ENCODE measurements at places on chromosomes 5 and 9.

DNA sequence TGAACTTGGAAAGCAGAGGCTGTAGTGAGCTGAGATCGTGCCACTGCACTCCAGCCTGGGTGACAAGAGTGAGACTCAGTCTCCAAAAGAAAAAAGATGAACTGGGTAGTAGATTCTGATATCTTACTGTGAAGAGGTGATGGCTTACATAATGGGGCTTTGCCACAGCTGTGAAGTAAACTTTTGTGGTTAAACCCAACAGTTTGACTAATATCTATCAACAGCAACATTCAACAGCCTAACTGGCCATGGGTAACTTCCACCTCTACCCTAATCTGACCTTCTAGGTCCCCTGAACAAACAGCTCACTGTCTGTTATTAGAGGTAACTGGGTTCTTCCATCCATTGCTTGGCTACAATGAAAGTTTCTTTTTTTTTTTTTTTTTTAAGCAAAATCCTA is 52.1 kb downstream of the TLE1 start:
- no peak for DNase-seq

- no peak for DNase-seq
Measured at GRCh38 chr9:129220771-129221170, 42.7 kb upstream of the IER5L start.

GRCh38 chr5:50564079-50564478 is 102.4 kb upstream of the PARP8 start:
- DNase-seq, result no peak

DNA sequence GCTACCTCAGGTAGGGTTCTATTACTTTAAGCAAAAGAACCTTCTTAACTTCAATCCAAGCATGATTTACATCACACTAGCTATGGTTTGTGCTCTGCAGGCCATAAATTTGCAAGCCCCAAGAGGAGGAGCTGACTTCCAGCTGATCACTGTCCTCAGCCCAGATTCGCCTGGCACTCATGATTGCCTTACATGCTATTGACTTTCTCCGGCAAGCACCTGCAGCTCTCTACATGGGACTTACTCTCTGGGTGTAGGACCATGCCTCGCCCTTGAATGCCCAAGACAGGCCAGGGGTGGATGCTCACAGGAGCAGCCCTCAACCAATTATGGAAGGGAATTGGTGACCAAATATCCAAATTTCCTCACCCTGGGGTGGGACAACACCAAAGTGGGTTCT is 99.8 kb downstream of the ESM1 start:
- no peak for DNase-seq

- DNase-seq, result no peak
Measured at GRCh38 chr5:122368510-122369251, 56.6 kb downstream of the SNCAIP start.

DNA sequence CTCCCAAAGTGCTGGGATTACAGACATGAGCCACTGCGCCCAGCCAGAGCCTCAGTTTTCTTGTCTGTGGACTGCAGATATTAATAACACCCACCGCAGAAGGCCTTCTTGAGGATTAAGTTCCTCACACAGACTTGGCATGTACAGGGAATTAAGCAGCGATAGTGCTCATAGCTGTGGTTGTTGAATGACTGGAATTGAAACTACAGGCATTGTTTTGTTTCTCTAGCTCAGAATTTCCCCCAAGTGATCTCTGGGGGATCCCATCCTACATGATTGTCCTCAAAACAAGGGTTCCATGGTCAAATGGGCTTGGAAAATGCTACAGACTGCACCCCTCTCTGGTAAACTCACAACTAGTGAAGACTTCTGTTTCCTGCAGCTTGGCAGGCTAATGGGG is 44.2 kb upstream of the TDRD7 start:
- no peak for DNase-seq

DNA sequence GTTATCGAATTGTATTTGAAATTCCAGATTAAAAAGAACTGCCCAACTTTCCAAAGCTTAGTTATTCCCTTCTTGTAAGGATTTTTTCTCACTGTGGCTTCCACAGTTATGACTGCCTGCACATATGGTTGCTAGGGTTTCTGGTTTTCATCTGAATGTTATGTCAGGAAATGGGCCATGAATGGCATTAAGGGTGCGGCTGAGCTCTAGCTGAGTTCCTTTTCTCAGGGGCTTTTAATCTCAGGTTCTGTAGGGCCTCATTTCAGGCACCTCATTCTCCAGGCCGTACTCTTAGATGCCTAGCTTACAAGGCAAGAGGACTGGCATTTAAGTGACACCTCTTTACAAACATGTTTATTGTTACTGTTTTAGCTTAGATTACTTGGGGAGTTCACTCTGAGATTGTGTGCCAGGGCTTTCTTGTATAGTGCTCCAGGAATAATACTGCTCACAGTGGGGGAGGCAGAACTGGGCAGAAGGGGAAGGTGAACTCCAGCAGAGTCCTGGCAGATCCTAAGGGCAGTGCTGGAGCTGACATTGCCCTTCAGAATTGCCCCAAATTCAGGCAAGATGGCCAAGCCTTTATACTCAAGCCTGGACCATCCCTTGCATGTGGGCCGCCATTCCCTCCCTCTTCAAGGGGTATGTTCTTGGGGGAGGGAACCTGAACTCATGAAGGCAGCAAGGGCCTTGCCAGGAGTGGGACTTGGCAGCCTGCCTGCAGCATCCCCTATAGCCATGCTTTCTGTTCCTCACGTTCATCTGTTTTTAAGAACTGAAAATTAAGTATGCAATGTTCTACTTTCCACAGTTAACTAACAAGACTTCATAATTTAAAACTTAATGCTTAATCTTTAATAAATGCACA is 111.5 kb downstream of the KDM4C start:
- DNase-seq, result no peak

DNA sequence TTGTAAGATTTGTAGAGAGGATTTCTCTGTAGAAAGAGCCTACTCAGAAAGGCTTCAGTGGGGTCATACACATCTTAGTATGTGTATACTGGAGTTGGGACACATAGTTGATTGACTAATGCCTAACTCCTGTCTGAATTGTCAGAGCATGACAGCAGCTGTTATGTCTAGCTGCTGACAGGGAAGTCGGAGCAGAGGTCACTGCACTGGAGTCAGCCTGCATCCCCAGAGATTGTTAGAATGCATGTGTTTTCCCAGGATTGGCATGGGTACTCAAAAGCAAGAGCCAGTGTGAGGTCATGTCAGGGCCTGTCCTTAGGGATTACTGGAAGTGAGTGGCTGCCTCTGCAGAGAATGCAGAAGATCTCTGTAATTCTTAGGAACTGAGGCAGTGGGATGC is 82.7 kb downstream of the ITGA1 start:
- no peak for DNase-seq

GRCh38 chr9:13552606-13553215 is 273.2 kb upstream of the MPDZ start:
- DNase-seq, result no peak

DNA sequence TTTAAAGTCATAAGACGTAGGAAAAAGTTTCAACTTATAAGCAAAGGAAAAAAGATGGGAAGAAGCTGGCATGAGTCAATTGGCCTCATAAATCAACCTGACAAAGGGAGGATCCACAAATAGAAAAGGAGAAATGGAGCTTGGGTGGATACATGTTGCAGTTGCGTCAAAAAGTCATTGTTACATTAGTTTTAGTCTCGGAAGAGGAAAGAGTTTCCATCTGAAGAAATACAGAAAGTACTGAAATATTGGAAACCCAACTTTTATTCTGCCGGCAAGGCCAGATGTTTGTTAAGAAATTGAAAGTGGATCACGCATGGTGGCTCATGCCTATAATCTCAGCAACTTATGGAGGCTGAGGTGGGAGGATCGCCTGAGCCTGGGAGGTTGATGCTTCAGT is 11.3 kb upstream of the TIMD4 start:
- no peak for DNase-seq

GRCh38 chr9:38016375-38017135 is 52.5 kb downstream of the SHB start:
- no peak for DNase-seq

GRCh38 chr5:75571547-75571946 is 39.7 kb upstream of the ANKDD1B start:
- no peak for DNase-seq

- no peak for DNase-seq
Measured at GRCh38 chr9:134942788-134943184, 25.1 kb upstream of the FCN1 start.

DNA sequence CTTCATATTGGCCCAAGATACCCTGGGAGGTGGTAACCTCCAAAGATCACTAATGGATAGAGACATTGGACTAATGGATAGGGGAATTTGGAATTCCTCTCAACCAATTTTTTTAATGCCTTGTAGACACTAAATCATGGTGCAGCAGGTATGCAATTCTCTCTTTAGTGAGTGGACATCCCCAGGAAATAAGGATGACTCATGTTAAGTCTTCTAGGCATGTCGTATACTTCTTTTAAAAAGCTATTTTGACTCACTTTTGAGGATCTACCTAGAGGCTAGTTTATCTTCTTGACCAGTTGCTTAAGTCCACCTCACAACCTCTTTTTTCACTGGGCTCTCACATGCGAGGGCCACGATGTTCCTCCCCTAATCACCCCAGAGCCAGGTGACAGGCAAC is 211.6 kb upstream of the CDH12 start:
- DNase-seq, result no peak

DNA sequence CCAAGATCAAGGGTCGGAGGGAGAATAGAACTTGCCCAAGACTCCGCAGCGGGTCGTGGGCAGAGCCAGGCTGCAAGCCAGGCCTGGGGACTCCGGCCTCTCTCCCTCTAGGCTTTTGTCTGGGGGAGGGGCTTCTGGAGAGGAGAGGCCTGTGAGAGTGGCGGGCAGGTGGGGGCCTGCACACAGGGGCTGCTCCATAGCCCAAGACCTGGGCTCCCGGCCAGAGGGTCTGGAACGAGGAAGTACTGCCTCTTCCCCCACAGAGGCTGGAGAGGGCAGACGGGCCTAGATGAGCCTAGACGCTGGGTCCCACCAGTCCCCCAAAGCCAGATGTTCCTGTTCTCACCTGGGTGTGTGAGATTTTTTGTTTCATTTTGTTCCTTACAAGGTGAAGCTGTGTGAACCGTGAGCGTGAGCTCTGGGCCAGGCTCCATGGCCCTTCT is 5.2 kb upstream of the ST6GALNAC6 start:
- DNase-seq, result no peak

DNA sequence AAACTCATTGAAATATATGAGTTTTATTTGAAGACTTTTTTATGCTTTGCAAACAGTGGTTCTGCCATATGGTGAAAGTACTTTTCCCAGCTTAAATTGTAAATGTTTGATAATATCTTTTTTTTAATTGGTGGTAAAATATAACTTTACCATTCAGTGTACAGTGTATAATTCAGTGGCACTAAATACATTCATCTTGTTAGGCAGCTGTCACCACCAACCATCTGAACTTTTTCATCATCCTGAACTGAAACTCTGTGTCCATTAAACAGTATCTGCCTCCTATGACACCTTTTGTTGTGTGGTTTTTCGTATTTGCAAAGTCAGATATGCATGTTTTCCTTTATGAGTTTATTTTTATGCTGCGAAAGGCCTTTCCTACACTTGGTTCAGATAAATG is 45.1 kb downstream of the FBXO38 start:
- DNase-seq, result no peak

DNA sequence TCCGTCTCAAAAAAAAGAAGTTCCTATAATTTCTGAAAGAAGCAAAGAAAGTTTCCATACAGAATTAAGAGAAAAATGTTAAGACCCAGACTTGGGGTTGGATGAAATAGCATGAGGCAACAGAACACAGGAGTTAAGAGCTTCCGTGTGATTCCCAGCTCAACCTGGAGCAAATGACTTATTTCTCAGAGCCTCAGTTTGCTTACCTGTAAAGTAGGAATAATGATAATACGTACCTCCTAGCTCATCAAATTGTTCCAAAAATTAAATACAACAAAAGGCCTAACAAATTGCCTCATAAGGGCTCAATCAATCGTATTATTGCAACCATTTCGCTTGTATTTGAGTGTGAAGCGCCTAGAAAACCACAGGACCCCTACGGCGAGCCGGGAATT is 600 bp upstream of the GPR107 start:
- no peak for DNase-seq

- DNase-seq, result no peak
Measured at GRCh38 chr5:23012842-23013241, 159.7 kb upstream of the CDH12 start.

DNA sequence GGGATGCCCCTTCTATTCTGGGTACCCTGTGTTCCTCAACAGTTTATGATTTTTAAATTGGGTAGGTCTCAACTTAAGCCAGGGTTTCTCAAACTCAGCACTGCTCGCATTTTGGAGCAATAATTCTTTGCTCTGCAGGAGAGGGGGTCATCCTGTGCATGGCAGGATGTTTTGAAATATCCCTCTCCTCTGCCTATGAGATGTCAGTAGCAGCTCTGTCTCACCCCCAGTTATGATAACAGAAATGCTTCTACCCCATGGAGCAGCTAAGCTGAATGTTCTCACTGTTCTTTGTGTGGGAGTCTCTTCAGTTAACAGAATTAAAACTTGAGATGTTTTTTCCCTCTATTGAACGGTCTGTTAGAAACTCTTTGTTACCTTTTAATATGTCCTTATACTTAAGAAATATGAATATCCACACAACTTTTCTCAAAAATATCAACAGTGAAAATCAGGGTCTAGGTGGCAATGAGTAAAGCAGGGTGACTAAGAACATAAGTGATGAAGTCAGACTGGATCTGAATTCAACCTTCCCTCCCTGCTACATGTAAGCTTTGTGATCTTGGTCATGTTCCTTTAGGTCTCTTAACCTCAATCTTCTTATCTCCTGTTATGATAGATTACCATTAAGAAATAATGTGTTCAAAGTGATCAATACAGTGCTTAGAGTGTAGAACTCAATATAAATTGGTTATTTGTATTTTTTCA is 89.0 kb downstream of the CAMK4 start:
- DNase-seq, result no peak

GRCh38 chr5:112656451-112656850 is 81.2 kb upstream of the APC start:
- no peak for DNase-seq

DNA sequence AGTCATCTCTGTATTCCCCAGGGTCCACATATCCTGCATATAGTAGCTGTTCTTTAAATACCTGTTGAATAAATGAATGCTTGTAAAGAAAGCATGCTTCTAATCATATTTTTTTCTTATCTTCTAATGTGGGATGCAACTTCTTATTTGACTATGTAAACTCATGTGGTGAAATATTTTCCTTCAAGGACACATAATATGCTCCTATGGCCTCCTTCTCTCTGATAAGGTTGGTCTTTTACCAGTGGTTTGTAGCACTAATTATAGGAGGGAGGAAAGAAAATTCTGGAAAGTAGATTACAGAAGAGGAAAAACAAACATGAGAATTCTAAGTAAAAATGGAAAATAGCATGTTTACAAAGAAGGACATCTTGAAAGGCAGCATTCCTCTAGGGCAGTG is 28.6 kb upstream of the C5orf63 start:
- no peak for DNase-seq

DNA sequence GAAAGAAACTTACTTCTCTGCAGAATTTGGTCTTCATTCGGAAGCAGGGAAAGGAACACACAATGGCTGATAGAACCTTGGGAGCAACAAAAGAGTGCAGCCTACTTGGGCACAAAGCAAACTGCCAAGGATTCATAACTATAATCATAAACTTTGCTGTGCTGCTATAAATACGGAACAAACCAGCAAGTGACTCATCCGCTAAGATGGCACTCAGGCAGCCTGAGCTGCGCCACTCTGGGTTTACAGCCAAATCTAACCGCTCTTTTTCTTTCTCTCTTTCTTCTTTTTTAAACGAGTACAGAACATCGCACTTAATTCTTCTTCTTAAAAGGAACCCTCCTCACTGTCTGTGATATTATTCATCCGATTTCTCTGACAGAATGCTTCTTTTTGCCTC is 81.1 kb downstream of the PTPN3 start:
- DNase-seq, result no peak
